ENCODE measurements at places on chromosomes 16 and 17. TPM values are rescaled to one million over a fixed set of nuclear protein-coding genes. Genes with fewer than 3 reads are reported as not detected.

The TOP2A gene
- 43.3 TPM for total RNA-seq

The CCL16 gene
- not detected for total RNA-seq

The ARHGDIG gene
- not detected for total RNA-seq

The RRAD gene
- 0.89 TPM for total RNA-seq

The CSH1 gene
- not detected for total RNA-seq

The ATP2A3 gene
- total RNA-seq = not detected

The ABI3 gene
- not detected for total RNA-seq

The CD79B gene
- total RNA-seq = not detected

The ABCA6 gene
- 1.7 TPM for total RNA-seq

DNA sequence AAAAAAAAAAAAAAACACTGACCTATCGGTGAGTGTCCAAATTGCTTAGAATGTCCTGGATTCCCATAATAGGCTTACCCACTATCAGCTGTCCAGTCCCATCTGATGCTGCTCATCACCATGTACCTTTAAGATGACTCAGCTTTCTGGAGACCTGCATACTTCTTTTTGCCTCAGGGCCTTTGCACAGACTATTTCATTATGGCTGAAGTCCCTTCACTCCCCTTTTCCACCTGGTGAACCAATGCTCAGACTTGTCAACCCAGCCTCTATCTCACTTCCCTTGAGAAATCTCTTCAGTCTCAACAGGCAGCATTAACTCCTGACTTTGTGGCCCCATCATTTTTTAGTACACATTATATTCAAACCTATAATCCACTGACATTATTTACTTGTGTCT, 29.7 kb upstream of the NUDT7 start:
- no peaks in the 10 kb centered on the region for H3K36me3 ChIP-seq
- H3K4me1 ChIP-seq = no peaks in the 10 kb centered on the region
- H3K27me3 ChIP-seq = no peaks in the 10 kb centered on the region
- H3K4me3 ChIP-seq = no peak overlapping the region
- no peak overlapping the region for H3K27ac ChIP-seq

DNA sequence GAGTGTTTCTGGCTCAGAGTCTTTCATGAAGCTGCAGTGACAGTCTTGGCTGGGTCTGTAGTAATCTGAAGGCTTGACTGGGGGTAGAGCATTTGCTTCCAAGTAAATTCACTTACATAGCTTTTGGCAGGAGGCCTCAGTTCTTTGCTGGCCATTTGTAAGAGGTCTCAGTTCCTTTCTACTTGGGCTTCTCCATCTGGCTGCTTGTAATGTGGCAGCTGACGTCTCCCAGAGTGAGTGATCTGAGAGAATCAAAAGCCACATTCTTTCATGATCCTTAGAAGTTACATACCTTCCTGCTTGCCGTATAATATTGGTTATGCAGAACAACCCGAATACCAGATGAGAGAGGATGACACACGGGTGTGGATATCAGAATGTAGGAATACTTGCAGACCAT, 39.8 kb downstream of the NF1 start:
- no peak overlapping the region for H3K27ac ChIP-seq
- H3K36me3 ChIP-seq = peaks cover 42% of the 10 kb centered on the region
- no peaks in the 10 kb centered on the region for H3K27me3 ChIP-seq

DNA sequence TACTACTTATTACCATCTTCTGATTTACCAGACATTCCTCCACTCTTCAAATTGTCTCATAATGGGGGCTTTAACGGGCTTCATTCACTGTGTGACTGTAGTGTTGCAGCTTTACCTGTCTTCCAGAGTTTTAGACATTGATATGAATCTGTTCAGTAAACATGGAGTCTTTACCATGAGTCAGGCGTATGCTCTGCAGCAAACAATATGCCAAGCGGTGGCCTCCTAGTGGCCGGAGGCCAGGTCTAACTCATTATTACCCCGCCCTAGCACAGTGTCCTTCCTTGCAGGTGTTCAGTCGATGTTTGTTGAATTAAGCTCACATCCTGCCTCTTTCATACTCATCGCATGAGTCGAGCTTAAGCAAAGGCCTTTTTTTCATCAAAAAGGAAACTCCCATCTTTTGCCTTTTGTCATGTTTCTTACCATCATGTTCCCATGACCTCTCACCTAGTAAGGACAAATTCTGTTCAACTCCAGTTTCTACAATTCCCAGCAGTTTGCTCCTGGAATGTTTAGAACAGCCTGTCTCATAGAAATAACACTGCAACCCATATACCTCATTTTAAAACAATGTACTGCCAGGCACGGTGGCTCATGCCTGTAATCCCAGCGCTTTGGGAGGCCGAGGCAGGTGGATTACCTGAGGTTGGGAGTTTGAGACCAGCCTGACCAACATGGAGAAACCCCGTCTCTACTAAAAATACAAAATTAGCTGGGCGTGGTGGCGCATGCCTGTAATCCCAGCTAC, 39.4 kb downstream of the TUBD1 start:
- peaks cover 86% of the 10 kb centered on the region for H3K4me1 ChIP-seq
- no peaks in the 10 kb centered on the region for H3K27me3 ChIP-seq
- H3K36me3 ChIP-seq = no peaks in the 10 kb centered on the region
- peak; percentile 87 for DNase-seq
- no peak overlapping the region for H3K4me3 ChIP-seq
- peak overlapping the region; percentile 91 for H3K27ac ChIP-seq

- no peak overlapping the region for H3K27ac ChIP-seq
- no peaks in the 10 kb centered on the region for H3K36me3 ChIP-seq
- no peak overlapping the region for H3K4me3 ChIP-seq
- H3K4me1 ChIP-seq = no peaks in the 10 kb centered on the region
- no peak for DNase-seq
These were observed 210.0 kb upstream of the DYNLRB2 start for GRCh38 chr16:80330803-80331202.

DNA sequence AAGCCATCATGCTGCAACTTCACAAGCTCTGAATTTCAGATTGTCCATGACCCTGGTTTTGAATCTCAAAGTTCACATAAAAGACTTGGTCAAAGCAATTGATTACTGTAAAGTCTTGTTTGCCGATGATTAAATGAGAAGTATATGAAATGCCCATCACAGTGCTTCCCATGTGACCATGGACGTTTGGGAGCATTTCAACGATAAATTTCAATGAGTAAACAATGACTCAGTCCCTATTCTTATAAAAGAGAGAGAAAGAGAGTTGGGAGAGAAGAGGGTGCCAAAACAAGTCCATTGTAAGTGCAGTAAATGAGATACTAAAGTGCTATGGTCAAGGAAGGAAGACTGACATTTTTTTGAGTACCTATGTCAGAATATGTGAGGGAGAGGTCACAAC, 276.9 kb downstream of the SOX9 start:
- H3K36me3 ChIP-seq = peaks cover 11% of the 10 kb centered on the region
- peaks cover 23% of the 10 kb centered on the region for H3K4me1 ChIP-seq
- H3K27ac ChIP-seq = no peak overlapping the region
- DNase-seq = no peak
- H3K27me3 ChIP-seq = no peaks in the 10 kb centered on the region
- no peak overlapping the region for H3K4me3 ChIP-seq

- H3K4me1 ChIP-seq = no peaks in the 10 kb centered on the region
- H3K4me3 ChIP-seq = no peak overlapping the region
- no peak for DNase-seq
- H3K27me3 ChIP-seq = no peaks in the 10 kb centered on the region
- H3K27ac ChIP-seq = no peak overlapping the region
These were observed 18.8 kb downstream of the TANC2 start for GRCh38 chr17:62984801-62985200.

GRCh38 chr16:10876799-10877341, at the start of gene CIITA:
Gene CIITA (plus strand): TSS chr16:10877202. CDS start chr16:10877331, 129 bp downstream.
- no peaks in the 10 kb centered on the region for H3K36me3 ChIP-seq
- no peaks in the 10 kb centered on the region for H3K4me1 ChIP-seq
- no peak for DNase-seq
- H3K4me3 ChIP-seq = no peak within 1 kb of the TSS

GRCh38 chr17:1001640-1002411, 4.9 kb downstream of the TIMM22 start:
- peak overlapping the region; percentile 94 for H3K27ac ChIP-seq
- H3K4me3 ChIP-seq = peak overlapping the region; percentile 55
- peaks cover 26% of the 10 kb centered on the region for H3K36me3 ChIP-seq
- H3K27me3 ChIP-seq = no peaks in the 10 kb centered on the region
- no peak for DNase-seq

- no peak overlapping the region for H3K4me3 ChIP-seq
- no peaks in the 10 kb centered on the region for H3K27me3 ChIP-seq
- no peak for DNase-seq
- H3K4me1 ChIP-seq = peaks cover 25% of the 10 kb centered on the region
- H3K36me3 ChIP-seq = peaks cover 10% of the 10 kb centered on the region
These were observed 119.2 kb upstream of the CACNG5 start for GRCh38 chr17:66715745-66716156.

- H3K4me3 ChIP-seq = no peak overlapping the region
- DNase-seq = no peak
- no peaks in the 10 kb centered on the region for H3K4me1 ChIP-seq
- no peak overlapping the region for H3K27ac ChIP-seq
- peaks cover 65% of the 10 kb centered on the region for H3K27me3 ChIP-seq
- no peaks in the 10 kb centered on the region for H3K36me3 ChIP-seq
These were observed 16.0 kb downstream of the HOXB4 start for GRCh38 chr17:48561884-48562810.

- no peak overlapping the region for H3K27ac ChIP-seq
- no peaks in the 10 kb centered on the region for H3K36me3 ChIP-seq
- H3K4me3 ChIP-seq = no peak overlapping the region
- no peak for DNase-seq
- peaks cover 4% of the 10 kb centered on the region for H3K4me1 ChIP-seq
- H3K27me3 ChIP-seq = peaks cover 9% of the 10 kb centered on the region
These were observed 10.2 kb upstream of the ZNF18 start for GRCh38 chr17:12007466-12007865.

GRCh38 chr17:15377616-15378015, 36.2 kb upstream of the TEKT3 start:
- H3K27me3 ChIP-seq = no peaks in the 10 kb centered on the region
- H3K36me3 ChIP-seq = no peaks in the 10 kb centered on the region
- H3K4me3 ChIP-seq = peak overlapping the region; percentile 48
- H3K27ac ChIP-seq = peak overlapping the region; percentile 70
- H3K4me1 ChIP-seq = peaks cover 18% of the 10 kb centered on the region

- no peaks in the 10 kb centered on the region for H3K27me3 ChIP-seq
- peak overlapping the region; percentile 94 for H3K4me3 ChIP-seq
- no peak for DNase-seq
- peaks cover 20% of the 10 kb centered on the region for H3K4me1 ChIP-seq
- peaks cover 7% of the 10 kb centered on the region for H3K36me3 ChIP-seq
These were observed 1.1 kb upstream of the BRCA1 start for GRCh38 chr17:43125967-43126910.

DNA sequence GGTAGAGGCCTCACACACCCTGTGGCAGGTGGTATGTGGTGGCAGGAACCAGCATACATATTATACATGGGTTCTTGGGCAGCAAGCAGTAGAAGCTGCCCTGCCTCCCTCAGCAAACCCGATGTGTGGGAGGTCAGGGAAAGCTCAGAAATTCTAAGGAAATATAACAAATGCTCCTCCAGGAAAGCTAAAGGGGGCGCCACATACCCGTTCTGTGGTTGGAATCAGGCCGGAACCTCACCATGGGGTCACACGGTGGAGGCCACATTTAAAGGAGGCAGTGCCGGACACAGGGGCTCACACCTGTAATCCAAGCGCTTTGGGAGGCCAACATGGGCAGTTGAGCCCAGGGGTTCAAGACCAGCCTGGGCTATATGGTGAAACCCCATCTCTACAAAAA, 12.4 kb upstream of the KATNB1 start:
- H3K36me3 ChIP-seq = no peaks in the 10 kb centered on the region
- H3K4me1 ChIP-seq = no peaks in the 10 kb centered on the region
- no peak for DNase-seq
- H3K27me3 ChIP-seq = no peaks in the 10 kb centered on the region
- no peak overlapping the region for H3K4me3 ChIP-seq

DNA sequence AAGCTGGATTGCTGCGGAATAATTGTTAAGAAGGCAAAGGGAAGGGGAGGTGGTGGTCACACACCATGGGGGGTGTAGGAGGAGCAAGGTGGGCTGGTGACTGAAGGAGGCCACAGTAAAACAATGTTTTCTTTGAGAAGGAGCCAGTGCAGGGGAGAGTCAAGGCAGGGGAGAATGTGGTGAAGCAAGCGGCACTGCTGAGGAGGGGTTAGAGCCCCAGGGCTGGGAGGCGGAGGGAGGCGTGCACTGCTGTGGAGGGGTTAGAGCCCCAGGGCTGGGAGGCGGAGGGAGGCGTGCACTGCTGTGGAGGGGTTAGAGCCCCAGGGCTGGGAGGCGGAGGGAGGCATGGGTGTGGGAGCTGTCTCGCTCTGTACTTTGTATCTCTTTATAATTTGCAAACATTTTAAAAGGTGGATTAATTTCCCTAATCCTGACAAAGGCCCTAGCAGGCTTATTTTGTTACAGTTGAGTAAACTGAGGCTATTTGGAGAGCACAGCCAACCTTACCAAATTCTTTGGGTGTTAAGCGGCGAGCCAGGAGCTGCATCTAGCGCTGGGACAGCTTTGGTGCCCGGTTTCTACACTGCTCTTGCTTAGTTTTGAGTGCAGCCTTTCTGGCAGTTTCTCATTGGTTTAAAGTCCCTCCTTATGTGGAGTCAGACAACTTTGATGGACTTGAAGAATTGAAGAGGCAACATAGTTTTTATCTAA, 20.9 kb downstream of the RPTOR start:
- peaks cover 35% of the 10 kb centered on the region for H3K4me1 ChIP-seq
- H3K36me3 ChIP-seq = no peaks in the 10 kb centered on the region
- no peaks in the 10 kb centered on the region for H3K27me3 ChIP-seq
- DNase-seq = no peak
- H3K27ac ChIP-seq = peak overlapping the region; percentile 7

DNA sequence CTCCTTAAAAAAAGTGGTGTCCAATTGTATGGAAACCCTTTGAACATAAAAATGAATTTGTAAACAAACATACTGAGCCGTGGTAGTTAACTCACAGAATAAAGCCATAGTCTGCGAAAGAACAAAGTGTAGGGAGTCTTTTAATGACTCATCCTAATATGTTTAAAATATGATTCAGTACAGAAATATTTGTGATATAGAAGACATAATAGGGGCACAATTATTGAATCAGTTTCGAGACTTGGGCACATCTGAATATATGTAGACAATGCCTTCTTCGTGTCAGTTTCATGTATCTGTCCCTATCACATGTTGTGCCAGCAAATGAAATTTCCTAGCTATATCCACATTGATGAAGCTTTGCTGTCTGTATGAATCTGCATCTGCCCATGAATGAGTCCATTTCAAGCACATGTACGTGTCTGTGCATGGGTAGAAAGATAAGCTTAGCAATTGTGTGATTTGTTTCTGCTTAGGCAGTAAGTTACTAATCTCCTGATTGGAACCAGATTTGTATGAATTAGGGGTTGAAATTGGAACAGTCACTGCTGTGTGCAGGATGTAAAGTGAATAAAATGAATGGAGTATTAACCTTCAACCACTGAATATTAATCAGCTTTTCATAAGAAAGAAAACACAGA, 112.5 kb upstream of the SOX9 start:
- no peak overlapping the region for H3K27ac ChIP-seq
- peaks cover 10% of the 10 kb centered on the region for H3K4me1 ChIP-seq
- no peaks in the 10 kb centered on the region for H3K36me3 ChIP-seq
- H3K27me3 ChIP-seq = peaks cover 9% of the 10 kb centered on the region
